ENCODE measurements at places on chromosomes 6 and 20. TPM values are rescaled to one million over a fixed set of nuclear protein-coding genes. Genes with fewer than 3 reads are reported as not detected.

- DNase-seq: peak; percentile 20
These were observed 38.8 kb downstream of the SLC22A1 start for GRCh38 chr6:160160450-160160849.

Gene SLA2
- total RNA-seq: not detected

- DNase-seq: no peak
These were observed 103.8 kb upstream of the NAA20 start for GRCh38 chr20:19913349-19913748.

Gene UNC5CL
- not detected for total RNA-seq

GRCh38 chr6:75933387-75933975 lies 139.0 kb downstream of the IMPG1 start:
- DNase-seq: no peak

Gene CRISP2
- not detected for total RNA-seq

DNA sequence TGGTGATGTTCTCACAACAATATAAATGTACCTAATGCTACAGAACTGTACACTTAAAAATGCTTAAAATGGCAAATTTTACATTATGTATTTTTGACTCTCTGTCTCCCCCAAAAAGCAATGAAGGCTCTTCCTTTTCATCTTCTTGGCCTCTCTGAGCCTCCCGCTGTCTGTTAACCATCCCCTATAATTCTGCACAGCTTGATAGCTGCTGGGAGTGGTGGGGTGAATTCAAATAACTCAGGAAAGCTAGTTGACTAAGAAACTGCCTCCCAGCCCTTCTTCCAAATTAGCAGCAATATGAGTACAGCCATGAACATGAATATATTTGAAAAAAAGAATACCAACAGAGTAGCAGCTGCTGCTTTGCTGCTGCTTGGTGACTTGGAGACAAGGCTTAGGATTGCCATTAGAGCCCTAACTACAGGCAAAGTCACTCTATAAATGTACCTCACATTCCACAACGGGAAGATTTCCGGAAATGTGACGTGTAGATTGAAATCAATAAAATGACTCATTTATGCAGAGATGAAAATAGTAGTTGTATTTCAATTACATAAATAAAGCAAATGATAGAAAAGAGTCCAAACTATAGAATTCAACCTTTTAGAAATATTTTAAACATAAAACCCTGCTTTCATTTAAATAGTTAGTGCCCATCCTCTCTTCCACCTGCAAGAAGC lies 200.1 kb upstream of the HEY2 start:
- no peak for DNase-seq

Gene VSX1
- not detected for total RNA-seq

- DNase-seq: no peak
These were observed 62.8 kb downstream of the FAM120B start for GRCh38 chr6:170369403-170369802.
